ENCODE measurements at places on chromosomes 7 and 10.

- peak; percentile 36 for DNase-seq
These were observed 27.1 kb downstream of the LRRC20 start for GRCh38 chr10:70355051-70356021.

GRCh38 chr7:44898039-44898438 is 12.7 kb upstream of the PURB start:
- DNase-seq = no peak

DNA sequence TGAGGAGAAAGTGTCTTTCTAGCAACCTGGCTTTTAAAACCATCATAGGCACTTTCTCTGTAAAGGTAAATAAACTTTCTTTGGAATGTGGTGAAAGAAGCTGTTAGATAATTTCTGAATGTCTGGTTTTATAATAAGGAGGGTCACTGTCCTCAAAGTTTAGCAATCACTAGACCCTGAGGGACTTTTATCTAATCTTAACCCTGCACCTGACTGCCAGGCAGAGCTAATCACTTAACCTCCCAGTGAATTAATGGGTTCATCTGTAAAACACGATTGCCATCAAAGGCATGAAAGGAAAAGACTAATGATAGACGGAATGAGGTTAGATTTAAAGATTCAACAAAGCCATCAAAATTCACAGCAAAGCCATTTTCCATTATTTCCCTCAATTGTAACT is 553.8 kb downstream of the GRM8 start:
- DNase-seq = no peak

DNA sequence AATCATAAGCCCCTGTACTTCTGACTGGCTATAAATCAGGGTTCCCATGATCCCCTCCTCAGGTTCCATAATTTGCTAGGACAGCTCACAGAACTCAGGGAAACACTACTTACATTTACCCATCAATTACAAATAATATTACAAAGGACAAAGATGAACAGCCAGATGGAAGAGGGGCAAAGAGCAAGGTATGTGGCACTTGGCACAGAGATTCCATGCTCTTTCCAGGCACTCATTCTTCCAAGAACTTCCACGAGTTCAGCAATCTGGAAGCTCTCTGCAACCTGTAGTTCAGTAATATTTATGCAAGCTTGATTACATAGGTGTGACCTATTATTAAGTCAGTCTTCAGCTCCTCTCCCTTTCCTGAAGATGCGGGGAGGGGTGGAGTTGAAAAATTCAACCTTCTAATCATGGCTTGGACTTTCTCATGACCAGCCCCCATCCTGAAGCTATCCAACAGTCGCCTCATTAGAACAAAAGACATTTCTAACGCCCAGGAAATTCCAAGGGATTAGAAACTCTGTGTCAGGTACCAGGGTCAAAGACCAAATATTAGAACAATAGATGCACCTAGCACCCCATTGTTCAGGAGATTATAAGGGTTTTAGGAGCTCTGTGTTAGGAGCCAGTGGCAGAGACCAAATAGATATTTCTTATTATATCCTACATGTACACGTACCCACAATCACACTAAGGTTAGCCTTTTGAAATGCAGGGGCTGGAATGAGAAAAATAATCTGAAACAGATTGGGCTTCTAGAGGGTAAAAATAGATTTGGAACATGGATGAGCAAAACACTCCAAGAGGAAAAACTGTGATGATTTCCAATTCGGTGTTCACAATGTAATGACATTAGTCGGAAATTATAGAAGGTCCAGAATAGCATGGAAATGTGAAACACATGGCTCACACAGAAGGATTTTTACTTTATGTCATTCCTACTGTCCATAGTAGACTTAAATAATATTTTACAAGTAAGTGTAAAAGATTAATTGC is 7.0 kb downstream of the ANKMY2 start:
- no peak for DNase-seq

DNA sequence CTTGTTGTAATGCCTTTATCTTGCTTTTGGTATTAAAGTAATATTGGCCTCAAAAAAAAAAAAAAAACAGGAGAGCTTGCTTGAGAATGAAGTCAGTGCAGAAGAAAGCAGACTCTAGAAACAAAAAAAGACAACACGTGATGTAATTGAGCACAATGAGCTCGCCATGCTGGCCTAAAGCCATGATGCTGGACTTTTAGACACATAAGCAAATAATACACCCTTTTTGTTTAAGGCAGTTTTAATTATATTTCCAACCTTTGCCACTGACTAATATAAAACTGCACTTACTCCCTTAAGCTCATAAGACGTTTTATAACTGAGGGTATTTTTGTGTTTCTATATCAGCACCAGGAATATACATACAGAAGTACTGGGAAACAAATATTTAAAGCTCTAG is 798.3 kb downstream of the KCNMA1 start:
- DNase-seq = no peak

- DNase-seq = peak; percentile 24
These were observed 111.8 kb upstream of the FEZF1 start for GRCh38 chr7:122416336-122416735.

- no peak for DNase-seq
These were observed 189.4 kb upstream of the SHH start for GRCh38 chr7:156001496-156002260.

DNA sequence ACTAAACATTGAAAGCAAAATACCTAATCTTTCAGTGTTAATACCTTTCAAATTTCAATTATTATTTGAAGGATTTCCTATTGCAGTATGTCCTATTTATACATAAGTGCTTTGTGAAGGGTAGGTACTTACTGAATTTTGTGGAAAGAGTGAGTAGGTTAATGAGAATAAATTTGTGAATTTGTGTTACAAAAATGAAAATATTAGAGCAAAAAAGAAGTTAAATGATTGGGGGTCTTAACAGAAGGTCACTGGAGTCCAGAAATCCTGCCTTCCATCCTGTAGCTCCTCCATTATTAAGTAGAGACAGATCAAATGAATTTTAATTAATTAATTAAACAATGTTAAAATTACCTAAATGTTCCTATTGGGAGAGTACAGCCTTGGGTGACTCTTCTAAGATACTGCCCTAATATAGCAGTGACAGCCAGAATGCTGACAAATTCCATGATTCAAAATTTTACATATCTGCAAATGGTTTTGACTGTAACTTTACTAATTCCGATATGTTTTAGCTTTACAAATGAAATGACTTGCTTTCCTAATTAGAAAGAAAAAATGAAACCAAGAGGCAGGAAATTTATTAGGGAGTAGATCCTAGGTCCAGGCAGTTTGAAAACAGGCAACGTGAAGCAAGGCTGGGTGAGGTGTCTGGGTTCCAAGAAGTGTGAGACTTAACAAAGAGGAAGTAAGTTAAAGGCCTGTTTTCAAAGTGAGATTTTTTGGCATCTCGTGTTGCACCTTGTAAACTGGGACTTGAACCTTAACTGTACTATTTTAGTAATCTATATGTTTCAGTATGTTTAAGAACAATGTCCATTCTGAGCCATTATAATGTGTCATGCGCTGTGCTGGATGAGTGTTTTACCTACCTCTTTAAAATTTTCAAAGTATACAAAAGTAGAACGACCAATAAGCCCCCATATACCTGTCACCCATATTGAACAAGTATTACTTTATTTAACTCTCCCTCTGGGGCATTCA is 1.5 kb downstream of the PIK3CG start:
- no peak for DNase-seq

DNA sequence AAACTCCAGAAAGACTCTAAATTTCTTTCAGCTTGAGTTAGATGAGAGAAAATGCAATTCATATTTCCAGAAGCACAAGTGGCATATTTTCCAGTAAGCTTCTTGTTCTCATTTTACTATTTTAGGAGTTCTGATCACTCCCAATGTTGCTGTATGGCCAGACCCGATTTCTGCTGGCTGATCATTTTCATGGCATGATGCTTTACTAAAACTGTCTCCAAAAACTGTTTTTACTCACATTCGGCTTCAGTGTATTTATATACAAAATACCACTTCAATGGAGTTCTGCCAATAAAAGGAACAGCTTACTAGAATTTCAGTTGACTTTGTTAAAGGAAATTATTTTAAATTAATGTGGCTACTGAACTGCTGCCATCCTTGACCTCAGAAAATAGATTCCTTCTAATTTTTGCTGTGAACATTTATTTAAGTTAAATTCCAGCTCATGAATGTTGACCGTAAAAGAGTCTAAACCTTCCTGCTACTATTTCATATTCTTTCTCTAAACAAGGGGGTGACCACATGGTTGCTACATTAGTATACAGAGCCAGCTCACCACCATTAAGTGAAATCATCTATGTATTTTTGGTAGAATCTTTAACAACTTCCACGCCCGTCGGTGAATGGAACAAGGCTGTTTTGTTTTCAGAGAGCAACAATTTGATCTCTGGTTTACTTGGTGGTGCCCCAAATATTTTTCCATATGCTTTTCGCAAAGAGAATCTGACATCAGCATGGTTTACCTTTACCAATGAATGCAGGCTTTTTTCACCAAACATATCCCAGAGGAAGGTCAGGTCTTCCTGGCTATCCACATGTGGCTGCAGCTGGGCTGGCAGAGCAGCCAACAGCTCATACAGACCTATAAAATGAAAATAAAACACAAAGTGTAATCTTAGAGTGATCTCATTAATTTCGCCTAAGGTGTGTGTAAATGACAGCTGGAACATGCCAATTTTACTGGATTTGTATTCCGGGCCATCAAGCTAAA is 101.2 kb downstream of the MPP7 start:
- DNase-seq = peak; percentile 7

- no peak for DNase-seq
These were observed 584.9 kb downstream of the TNS3 start for GRCh38 chr7:46996972-46997371.

- no peak for DNase-seq
These were observed 301.9 kb downstream of the CDK14 start for GRCh38 chr7:90897961-90898469.

DNA sequence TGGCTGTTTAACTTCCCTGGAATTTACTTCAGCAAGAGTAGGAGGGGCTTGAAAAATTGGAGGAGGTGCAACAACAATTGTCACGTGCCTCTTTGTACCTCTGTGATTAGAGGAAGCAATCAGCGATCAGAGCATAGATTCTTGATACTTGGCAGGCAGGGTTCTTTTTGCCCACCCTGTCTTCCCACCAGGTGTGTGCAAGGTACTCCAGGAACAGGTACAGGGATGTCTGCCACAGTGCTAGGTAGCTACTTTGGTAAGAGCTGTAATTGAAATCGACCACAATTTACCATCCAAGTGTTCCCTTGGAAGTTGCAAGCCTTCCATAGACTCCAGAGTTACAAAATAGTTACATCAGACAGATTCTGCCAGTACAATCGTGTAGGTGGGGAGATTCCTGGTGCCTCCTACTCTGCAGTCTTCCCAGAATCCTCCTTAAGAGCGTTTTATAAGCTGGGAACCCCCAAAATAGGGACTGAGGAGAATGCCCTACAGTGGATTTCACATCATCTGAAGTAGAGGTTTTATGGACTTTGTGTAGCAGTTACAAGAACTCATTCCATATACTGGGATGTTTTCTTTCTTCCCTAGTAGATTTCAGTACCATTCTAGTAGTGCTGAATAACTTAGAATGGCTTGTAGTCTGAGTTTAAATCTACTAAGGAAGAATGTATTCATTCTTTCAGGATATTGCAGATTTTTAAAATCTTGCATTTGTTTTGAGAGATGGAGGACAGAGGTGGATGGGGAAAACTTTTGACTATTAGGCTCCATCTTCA is 101.9 kb downstream of the EXOC4 start:
- peak; percentile 60 for DNase-seq

DNA sequence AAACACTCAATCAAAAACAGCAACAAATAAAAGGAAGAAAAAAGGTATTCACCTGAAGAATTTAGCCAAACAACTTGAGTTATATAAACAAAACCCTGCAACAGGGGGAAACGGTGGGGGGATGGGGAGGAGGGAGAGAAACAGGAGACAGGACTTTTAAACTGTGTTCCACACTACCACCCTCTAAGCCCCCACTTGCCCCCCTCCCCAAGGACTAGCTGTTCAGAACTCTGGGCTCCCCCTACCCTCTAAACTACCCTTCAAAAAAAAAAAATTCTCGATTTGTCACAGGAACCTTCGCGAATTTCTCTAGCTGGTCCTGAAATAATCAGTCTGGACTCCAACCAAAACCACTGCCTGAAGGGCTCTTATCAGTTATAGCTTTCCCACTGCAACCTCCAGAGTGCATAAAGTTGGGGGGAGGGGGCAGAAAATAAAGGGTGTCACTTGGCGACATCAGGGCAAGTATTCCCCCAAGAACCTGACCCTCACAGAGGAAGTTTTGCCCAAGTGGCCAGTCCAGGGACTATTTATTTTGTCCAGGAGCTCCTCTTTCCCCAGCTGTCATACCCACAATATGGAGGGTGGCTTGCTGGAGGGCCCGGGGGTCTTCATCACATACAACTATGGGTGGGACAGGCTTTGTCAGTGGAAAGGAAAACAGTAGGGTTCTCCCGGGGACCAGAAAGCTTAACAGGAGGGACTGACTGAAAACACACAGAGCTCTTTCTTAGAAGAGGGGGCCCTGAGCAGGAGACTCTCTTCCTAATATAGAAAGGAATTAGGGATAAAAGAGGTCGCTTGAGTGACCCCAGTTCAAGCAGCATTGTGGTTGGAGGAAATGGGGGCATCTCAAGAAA is 1.3 kb downstream of the UBE2H start:
- peak; percentile 28 for DNase-seq

GRCh38 chr7:33888166-33888565 is 17.2 kb upstream of the BMPER start:
- no peak for DNase-seq

DNA sequence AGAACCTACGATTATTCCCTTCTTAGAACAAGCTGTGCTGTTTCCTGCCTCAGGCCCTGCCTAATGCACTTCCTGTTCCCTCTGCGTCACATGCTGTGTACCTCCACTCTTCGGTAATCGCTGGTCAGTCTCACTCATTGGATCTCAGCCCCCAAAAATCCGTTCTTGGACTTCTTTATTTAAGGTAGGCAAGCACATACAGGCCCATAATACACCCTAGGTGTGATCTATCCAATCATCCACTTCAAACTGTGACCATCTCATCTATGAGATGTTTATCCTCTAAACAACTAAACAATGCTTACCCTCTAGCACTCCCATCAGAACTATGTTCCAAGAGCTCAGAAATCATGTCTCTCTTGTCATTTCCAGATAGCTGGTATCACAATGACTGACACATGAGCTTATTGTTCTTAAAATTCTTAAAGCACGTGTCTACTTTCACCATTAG is 83.9 kb downstream of the CADPS2 start:
- peak; percentile 43 for DNase-seq
